Upper lobe of left lung (tissue), 6 donors: ENCODE measurements at places on chromosomes 3 and 15. TPM values are rescaled to one million over a fixed set of nuclear protein-coding genes. Genes with fewer than 3 reads are reported as not detected.
A peak's percentile ranks its signal among the peaks of the same experiment; 100 is the strongest.

The FES gene
- 59.9 TPM for total RNA-seq

DNA sequence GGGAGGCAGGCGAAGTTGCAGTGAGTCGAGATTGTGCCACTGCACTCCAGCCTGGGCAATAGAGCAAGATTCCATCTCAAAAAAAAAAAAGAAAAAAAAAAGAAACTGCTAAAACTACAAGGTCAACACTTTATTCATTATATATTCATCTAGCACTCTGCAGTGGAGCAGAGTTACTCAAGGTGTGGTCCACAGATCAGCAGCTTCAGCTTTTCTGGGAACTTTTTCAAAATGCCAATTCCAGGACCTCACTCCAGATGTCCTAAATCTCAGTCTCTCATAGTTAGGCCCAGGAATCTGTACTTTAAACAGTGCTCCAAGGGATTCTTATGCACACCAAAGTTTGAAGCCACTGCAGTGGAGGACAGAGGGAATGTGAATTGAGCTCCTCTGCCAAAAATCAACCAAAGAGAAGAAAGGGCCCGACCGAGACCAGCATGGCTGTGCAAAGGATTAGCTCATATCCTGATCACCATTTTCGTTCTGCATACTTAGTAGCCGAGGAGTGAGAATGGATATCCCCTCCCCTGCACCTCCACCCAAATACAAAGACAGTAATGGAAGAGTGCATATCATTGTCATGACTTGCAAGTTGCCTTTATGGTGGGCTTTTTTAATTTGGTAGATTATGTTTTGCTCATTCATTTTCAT is 201.9 kb downstream of the MEX3B start:
- DNase-seq, result no peak

DNA sequence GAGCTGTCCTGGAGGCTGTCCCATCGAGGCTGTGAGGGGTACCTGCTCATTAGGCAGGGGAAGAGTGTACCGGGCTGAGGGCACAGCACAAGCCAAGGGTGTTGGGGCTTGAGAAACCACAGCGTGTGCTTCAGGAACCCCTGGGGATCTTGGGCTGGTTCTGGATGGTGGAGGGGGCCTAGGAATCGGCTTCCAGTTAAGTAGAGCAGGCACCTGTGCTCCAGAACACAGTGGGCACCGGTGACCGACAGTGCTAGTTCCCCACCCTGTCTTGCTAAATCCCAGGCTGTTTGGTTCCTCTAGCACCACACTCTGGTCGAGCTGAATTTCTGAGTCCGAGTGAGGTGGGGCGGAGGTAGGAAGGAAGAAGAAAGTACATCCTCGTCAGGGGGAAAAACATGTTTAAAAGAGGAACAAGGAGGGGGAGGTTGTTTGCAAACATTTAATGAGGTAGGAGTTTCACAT is 29.1 kb downstream of the SLC6A6 start:
- DNase-seq, result peak; percentile 75

DNA sequence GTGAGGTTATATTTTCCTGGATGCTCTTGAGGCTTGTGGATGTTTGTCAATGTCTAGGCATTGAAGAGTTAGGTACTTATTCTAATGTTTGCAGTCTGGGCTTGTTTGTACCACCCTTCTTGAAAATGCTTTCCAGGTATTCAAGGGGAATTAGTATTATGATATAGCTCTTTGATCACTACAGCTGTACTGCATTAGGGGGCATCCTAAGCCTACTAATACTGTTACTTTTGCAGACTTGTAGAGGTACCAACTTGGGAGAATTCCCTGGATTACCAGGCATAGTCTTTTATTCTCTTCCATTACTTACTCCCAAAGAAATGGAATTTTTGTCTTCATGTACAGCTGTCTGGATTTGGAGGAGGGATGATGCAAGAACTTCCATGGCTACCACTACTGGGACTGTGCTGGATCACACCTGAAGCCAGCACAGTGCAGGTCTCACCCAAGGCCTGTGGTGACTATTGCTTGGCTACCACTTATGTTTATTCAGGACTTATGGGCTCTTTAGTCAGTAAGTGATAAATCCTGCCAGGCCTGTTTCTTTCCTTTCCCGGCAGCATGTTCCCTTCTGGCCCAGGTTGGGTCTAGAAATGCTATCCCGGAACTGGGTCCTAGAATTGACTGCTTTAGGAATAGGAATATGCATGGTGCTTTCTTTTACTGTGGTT is 402.9 kb downstream of the IL20RB start:
- DNase-seq, result no peak

- DNase-seq, result peak; percentile 30
Measured at GRCh38 chr3:119240101-119240590, 532 bp downstream of the B4GALT4 start.

The PARP9 gene
- 49.9 TPM for total RNA-seq

GRCh38 chr15:80275961-80276360 is 23.9 kb upstream of the CTXND1 start:
- no peak for DNase-seq

DNA sequence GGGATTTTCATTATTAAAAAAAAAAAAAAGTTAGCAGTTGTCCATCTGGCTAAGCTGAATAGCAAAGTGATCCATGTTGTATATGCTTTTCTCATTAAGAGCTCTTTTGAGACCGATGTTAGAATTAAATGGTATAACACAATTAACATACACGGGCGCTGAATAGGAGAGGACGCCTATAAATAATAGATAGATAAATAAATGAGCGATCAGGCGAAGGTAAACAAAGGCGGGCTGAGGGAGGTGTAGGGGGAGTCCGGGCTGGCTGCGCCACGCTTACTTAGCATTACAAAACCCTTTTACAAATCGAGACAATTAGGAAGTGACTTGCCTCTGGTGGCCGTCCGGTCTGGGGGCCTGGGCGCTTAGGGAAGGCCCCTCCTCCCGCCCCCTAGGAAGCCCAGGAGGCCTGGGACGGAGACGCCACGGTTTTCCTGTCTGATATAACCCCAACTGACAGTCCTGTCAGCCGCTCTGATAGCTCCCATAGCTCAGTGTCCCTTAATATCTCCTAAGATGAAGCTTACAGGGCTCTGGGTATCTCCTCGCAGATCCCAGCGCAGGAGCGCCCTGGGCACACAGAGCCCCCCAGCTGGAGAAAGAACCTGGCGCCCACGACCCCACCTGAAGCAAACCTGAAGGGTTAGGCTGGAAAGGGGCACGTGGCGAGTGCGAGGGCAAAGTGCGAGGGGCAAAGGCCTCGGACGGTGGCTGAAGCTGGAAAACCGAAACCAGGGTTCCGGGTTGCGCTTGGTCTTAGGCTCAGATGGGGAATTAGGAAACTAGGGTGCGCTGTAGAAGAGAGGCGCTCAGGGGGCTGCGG is 3.6 kb downstream of the SOX14 start:
- no peak for DNase-seq
